ENCODE measurements at places on chromosomes 12 and 14.

- no peak for DNase-seq
Observed at GRCh38 chr14:84404246-84404645, 1125.7 kb upstream of the FLRT2 start.

DNA sequence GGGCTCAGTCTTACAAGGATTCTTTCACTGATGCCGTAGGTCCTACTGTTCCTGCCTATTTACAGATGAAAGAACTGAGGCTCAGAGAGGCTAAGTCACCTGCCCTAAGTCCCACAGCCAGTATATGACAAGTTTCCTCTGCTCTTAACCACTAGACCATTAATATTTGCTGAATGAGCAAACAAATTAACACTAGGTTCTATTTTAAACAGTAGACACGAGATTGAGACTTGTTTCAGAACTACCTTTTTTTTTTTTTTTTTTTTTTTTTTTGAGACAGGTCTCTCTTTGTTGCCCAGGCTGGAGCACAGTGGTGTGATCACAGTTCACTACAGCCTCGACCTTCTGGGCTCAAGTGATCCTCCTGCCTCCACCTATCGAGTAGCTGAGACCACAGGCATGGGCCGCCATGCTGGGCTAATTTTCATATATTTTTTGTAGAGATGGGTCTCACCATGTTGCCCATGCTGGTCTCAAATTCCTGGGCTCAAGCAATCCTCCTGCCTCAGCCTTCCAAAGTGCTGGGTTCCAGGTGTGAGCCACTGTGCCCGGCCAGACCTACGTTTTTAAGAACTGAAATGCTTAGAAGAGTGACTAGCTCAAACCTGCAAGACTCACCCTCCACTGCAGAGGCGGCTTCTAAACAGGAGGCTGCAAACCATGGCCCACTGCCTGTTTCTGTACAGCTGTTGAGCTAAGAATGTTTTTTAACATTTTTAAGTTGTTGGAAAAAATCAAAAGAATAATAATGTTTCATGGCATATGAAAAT, 12.9 kb downstream of the SYNE3 start:
- no peak for DNase-seq

DNA sequence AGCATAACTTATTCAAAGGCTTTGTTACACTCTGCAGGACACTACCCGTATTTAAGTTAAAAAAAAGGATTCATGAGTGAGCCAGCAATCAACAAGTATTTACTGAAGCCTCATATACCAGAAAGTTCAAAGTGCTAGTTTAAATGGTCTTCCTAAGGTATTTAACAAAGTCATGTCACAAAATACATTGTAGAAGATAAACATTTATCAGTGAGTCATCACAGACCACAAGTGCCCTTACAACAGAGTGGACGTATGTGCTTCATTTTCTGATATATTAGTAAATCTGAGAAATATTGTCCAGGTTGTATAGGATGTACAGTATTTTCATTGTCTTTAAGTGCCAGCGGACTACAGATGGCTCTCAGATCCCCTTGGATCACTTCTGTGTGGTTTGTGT, 24.2 kb downstream of the FLRT2 start:
- DNase-seq = no peak

DNA sequence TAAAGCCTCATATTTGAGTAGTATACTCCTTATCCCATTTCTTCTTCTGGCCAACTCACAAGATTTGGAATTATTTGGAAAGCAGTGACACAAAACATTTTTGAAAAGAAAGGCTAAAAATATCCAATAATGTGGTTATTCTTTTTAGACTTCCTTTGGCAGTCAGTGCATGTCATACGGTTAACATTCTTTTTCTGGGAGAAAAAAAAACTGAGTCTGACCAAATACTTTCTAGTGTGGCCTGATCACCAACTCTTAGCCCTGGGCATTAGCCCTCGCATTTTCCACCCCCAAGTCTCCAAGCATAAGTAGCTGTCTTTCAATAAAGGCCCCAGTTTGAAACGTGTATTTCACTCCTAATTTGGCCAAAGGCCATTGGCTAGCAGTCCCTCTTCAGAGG, 5.9 kb downstream of the RASSF3 start:
- DNase-seq = no peak

DNA sequence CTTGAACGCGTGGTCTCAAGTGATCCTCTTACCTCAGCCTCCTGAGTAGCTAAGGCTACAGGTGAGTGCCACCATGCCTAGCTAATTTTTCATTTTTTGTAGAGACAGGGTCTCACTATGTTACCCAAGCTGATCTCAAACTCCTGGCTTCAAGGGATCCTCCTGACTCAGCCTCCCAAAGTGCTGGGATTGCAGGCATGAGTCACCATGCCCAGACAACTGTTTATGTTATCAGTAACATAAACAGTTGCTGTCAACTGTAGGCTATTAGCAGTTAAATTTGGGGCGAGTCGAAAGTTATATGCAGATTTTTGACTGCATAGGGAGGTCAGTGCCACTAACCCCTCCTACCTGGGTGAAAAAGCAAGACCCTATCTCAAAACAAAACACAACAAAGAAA, 26.2 kb upstream of the LRRK2 start:
- DNase-seq = no peak

DNA sequence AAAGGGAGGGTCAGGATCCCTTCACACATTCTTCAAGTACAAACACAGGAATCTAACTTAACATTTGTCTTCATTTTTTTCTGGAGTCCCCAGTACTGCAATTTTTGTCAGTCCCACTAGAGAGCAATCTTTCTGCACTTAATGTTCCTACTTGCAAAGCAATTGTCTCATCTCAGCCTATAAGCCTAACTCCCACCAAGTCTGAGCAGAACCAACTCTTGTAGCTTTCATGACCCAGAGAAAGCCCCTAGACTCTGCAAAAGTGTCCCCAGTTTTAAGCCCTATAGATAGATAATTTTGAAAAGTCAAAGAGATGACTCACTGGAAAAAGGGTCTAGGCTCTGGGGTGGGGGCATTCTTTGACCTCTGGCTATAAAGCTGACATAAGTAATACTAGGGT, 1.8 kb upstream of the ZBTB39 start:
- peak; percentile 60 for DNase-seq

GRCh38 chr12:110134691-110135411, 10.7 kb downstream of the IFT81 start:
- DNase-seq = no peak

GRCh38 chr12:122975790-122976647, 975 bp downstream of the OGFOD2 start:
- DNase-seq = peak; percentile 22

- DNase-seq = no peak
Observed at GRCh38 chr14:20757965-20758364, 10.2 kb upstream of the EDDM3B start.

GRCh38 chr12:22126758-22127157, 80.7 kb downstream of the CMAS start:
- no peak for DNase-seq

GRCh38 chr12:90036637-90037036, 328.0 kb upstream of the ATP2B1 start:
- DNase-seq = no peak

- DNase-seq = no peak
Observed at GRCh38 chr12:48012070-48012469, 7.8 kb upstream of the COL2A1 start.

- no peak for DNase-seq
Observed at GRCh38 chr12:1655225-1655788, 26.3 kb downstream of the WNT5B start.

GRCh38 chr14:61281186-61281947, at the start of gene TMEM30B:
TMEM30B (minus strand) TSS chr14:61281338; CDS start chr14:61281147, 191 bp downstream.
- DNase-seq = no peak

GRCh38 chr14:72925171-72925759, 999 bp upstream of the DCAF4 start:
- no peak for DNase-seq

GRCh38 chr14:86124328-86124727, 594.4 kb downstream of the FLRT2 start:
- no peak for DNase-seq

DNA sequence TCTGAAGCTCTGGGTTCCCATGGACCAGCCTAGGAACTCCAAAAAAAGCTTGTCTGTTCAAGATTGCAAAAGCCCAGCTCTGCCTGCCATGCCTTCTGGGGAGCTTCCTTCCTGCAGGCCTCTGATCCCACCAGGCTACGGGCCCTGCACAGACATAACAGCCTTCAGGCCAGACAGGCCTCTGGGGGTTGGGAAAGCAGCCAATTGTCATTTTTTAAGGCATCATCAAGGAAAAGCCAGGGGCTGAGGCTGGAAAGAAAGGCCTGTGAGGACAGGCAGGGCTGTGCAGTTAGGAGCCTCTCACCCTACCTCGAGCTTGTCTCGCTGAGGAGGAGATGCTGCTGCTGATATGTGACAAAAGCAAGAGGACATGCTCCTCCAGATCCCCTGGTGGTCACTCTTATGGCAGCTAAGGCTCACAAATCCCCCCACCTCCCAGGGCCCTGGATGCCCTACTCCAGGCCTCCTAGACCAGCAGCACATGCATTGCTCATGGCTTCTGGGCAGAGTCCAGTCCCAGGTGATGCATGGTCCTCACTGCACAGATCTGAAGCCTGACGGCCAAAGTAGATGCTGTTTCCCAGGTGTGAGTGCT, 2.9 kb downstream of the TMEM229B start:
- no peak for DNase-seq

DNA sequence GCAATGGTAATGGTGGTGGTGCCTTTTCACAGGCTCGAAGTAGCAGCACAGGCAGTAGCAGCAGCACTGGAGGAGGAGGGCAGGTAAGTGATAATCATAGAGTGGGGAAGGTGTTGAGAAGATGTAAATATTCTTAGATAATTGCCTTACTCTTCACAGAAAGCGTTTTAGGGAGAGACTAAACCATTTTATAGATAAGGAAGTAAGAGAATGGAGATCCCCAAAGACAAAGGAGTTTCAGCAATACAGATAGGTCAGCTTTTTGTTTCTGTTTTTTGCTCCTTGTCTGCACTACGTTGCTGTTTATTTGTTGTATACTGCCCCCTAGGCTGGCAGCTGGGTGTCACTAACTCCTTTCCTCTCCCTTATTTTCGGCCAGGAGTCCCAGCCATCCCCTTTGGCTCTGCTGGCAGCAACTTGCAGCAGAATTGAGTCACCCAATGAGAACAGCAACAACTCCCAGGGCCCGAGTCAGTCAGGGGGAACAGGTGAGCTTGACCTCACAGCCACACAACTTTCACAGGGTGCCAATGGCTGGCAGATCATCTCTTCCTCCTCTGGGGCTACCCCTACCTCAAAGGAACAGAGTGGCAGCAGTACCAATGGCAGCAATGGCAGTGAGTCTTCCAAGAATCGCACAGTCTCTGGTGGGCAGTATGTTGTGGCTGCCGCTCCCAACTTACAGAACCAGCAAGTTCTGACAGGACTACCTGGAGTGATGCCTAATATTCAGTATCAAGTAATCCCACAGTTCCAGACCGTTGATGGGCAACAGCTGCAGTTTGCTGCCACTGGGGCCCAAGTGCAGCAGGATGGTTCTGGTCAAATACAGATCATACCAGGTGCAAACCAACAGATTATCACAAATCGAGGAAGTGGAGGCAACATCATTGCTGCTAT, 2.0 kb downstream of the SP1 start:
- no peak for DNase-seq

GRCh38 chr14:79074510-79074909, 904.3 kb downstream of the NRXN3 start:
- no peak for DNase-seq

- no peak for DNase-seq
Observed at GRCh38 chr12:124953689-124954405, 35.1 kb downstream of the DHX37 start.

- no peak for DNase-seq
Observed at GRCh38 chr12:68387338-68387737, 55.2 kb upstream of the MDM1 start.

DNA sequence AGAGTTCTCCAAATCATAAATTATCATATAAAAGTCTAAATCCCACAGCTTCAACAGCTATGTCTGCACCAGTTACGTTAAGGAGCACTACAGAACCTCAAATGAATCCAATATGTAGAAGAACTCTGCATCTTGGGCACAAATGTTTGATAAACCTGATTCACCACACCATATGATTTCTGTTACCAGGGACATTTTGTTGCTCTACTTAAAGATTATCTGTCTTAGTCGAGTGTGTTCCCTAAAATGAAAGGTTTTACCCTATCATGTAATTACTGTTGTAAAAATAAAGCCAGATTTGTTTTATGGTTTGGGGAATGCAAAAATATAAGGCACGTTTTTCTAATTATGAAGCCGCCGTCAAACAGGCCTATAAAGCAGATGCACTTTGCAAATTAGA, 363.1 kb downstream of the EGLN3 start:
- no peak for DNase-seq

- no peak for DNase-seq
Observed at GRCh38 chr14:53430870-53431269, 277.7 kb upstream of the DDHD1 start.

- no peak for DNase-seq
Observed at GRCh38 chr14:23612354-23612732, 23.8 kb upstream of the DHRS2 start.

GRCh38 chr12:50174971-50175715, 8.0 kb upstream of the CERS5 start:
- peak; percentile 13 for DNase-seq

DNA sequence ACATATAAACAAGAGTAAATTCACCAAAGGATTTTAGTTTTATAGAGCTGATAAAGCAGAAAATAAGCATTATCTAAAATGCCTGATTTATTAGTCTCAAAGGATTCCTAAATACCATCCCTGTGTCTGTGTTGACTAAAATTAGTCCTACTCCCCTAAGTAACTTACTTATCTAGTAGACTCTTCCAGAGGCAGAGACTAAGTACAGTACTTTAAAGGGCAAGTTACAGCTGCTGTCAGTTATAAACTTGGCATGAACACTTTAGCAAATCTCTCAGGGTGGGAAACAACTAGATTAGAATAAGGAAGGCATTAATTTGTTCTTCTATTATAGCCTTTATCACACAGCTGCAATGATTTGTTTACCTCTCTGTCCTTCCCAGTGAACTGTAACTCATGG, 46.0 kb downstream of the ATP2B1 start:
- DNase-seq = no peak

GRCh38 chr14:29799464-29800095, 128.1 kb downstream of the PRKD1 start:
- DNase-seq = no peak

DNA sequence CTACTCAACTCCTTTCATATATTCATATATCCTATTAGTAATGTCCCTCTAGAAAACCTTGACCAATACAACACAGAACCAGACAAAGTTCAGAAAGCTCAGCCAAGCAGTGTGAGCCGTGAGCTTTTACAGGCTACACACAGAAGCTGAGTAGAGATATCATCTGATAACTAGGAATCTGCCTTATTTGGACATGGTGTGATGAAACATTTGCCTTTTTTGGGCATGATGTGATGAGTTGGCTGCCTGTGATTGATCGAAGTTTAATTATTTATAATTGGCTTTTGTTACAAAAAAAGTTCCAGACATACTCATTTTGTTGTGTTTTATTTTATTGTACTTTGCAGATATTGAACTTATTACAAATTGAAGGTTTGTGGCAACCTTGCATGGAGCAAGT, 46.6 kb downstream of the TESPA1 start:
- DNase-seq = no peak

All from GF-D8 (cell line).